ENCODE measurements at places on chromosomes 5 and 9.

- no peak for DNase-seq
These were observed 65.4 kb upstream of the FCN1 start for GRCh38 chr9:134983074-134983473.

DNA sequence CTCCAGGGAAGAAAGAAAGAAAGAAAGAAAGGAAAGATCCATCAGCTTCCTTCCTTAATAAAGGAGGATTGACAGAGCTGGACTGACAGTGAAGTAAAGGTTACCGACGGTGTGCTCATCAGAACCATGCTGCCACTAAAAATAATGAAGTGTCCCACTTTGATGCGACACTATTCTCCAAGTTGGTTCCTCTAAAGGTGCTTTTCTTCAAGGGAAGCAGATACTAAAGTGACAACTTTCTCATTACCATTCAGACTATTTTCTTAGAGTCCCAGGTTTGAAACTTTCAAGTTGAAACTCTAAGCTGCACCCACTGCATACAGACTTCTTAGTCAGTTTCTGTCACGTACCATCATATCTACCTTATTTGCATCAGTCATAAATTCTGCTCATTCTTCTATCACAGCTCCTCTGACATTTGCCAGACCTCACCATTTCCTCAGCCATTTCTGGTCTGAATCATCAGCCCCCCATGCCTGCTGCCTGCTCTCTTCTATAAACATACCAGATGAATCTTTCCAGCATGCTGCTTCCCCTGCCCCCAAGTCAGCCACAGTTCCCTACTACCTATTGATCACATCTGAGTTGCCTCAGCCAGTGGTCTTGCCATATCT is 177.6 kb downstream of the DEPDC1B start:
- DNase-seq: peak; percentile 76

DNA sequence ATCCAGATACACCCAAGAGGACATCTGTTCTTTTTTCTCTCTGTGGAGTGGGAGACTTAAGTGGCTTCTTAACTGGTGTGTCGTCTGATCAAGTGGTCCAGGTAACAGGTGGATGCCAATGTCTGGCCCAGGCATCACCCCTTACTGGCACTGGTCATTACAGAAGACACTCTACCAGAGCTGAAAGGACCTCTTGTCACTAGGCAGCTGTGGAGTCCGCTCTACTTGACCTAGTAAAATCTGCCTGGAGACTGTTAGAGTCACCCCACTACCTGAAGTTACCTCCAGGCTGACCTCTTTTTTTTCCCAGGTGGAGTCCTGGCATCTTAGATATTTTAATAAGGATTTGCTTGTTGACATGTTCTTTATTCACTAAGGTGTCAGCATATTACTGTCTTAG is 22.5 kb downstream of the FXN start:
- no peak for DNase-seq

- DNase-seq: no peak
These were observed 145.8 kb downstream of the BARX1 start for GRCh38 chr9:93809204-93809940.

- DNase-seq: no peak
These were observed 32.8 kb upstream of the IL17B start for GRCh38 chr5:149411738-149412519.

DNA sequence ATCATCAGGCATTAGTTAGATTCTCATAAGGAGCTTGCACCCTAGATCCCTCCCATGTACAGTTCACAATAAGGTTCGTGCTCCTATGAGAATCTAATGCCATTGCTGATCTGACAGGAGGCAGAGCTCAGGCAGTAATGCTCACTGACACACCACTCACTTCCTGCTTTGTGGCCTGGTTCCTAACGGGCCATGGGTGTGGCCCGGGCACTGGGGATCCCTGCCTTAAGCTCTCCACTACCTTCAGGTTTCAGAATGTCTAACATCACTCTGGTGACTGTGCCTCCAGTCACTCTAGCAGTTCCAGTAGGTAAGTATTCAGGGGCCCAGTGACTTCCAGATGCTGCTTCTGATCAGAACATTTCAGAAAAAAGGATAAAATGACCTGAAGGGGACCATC is 152.4 kb downstream of the LRRC70 start:
- DNase-seq: no peak

DNA sequence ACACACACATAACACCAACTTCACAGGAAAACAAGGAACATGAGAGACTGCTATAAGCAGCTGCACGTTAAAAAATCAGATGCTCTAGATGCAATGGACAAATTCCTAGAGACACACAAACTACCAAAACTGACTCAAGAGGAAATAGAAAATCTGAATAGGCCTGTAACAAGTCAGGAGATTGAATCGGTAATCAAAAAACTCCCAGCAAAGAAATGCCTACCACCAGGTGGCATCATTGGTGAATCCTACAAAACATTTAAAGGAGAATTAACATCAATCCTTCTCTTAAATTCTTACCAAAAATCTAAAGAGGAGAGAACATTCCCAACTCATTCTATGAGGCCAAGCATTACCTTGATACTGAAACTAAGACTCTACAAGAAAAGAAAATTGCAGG is 54.9 kb downstream of the NDST1 start:
- peak; percentile 68 for DNase-seq

- no peak for DNase-seq
These were observed 76.9 kb downstream of the RGS3 start for GRCh38 chr9:113540466-113540865.

GRCh38 chr5:16609412-16609811 is 7.4 kb downstream of the RETREG1 start:
- DNase-seq: no peak

GRCh38 chr9:134179918-134180785 is 15.8 kb upstream of the RNU6ATAC start:
- no peak for DNase-seq

DNA sequence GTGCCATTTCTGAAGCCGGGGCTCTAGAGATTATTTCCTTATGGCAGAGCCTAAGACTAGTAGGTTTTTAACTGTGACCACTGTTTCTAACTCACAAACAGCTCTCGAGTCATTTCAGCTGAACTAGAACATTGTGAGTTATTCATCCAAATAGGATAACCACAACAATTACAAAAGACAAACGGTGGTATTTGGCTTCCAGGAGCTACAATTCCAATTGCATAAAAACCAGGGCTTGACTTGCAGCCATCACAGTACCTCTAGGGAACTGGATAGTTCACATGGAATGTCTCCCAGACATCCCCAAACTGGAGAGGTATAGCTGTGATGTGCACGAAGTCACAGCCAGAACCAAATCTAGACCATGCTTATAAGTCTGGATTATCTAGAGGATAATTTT is 224.8 kb downstream of the FAM114A2 start:
- peak; percentile 46 for DNase-seq

- peak; percentile 61 for DNase-seq
These were observed 809 bp downstream of the SLC44A1 start for GRCh38 chr9:105245029-105245890.
